Stimulated activated CD8-positive, alpha-beta memory T cell treated with anti-CD3 and anti-CD28 coated beads, Interleukin-15, amount 100 ng/mL, for 1 hour (primary cell): ENCODE measurements at places on chromosomes 13 and 19.

DNA sequence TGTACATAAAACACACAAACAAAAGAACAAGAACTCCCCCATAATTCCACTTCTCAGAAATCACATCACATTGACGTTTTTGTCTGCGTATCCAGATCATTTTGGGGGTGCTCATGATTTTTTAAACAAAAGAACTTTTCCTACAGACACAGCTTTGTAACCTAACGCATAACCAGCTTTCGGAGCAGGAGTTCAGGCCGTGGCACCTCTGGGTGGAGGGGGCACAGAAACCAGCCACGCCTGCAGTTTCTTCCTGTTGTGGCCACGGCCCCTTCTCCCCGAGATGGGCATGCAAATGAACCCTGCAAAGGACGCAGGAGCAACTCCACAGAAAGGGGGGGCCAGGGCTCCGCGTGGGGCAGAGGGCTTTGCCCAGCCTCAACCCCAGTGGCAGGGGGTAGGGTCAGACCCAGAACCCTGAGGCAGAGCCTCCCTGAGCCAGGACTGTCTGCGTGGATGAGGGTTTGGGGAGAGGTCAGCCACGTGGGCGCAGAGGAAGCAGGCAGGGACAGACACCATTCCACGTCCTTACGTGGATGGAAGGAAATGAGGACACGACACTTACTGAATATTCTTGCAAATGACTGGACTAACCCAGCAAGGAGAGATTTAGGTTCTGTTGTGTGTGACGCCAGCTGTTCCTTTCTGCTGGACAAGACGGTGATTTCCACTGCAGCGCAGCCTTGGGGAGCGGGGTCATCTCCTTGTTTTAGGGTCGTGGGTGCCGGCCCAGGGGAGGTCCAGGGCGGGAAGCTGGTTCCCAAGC, 64.4 kb downstream of the RASA3 start:
- DNase-seq: no peak

DNA sequence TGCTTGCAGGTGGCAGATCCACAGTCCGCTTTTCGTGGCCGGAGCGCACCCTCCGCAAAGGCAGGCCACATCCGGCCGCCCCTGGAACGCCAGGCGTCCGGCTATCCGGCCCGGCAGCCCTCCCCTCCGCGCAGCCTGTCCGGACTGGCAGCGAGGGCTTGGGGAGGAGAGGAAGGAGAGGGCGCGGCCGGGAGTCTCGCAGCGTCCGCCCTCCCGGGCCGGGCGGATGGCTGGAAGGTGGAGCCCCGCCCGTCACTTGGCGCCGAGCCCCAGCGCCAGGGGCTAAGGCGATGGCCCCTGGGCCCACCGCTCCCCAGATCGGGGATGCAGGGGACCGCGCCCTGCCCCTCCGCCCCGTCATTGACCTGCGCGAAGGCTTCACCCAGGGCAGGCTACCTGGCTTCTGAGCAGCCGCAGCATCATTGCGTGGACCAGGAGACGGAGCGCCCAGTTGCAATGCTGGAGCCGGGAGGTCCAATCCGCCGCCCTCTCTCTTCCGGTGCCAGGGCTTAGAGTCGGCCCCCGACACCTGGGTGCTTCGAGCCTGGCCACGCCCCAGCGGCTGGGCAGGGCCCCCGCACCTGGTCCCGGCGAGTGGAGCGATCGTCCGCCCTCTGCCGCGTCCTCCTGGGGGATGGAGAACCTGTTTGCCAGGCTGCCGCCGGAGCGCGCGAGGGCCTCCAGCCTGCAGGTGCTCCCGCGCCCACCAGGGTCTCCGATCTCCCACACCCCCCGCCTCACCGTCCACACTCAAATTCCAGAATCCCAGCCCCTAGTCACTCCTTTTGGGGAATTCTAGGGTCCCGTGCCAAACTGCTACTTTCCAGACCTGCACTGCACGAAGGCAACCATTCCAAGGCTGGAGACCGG, at the start of gene FUT1:
FUT1 (minus strand) TSS at position 146 of the 870 bp plus-strand sequence. CDS start 1,360 bp downstream, outside the sequence.
- no peak for DNase-seq

DNA sequence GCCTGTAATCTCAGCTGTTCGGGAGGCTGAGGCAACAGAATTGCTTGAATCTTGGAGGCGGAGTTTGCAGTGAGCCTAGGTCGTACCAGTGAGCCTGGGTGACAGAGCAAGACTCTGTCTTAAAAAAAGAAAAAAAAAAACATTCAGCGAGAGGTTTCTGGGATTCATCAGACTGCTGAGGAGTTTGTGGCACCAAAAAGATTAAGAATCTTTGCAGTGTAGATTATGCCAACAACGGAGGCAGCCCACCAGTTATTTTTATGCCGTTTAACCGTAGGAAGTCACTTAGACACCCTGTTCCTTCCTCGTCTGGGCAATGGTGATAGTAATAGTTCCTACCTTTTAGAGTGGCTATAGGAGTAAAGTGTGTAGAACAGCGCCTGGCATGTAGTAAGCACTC, 2.5 kb downstream of the COX6B1 start:
- no peak for DNase-seq

- peak; percentile 25 for DNase-seq
These were observed 15.7 kb downstream of the RANBP3 start for GRCh38 chr19:5961969-5962945.

DNA sequence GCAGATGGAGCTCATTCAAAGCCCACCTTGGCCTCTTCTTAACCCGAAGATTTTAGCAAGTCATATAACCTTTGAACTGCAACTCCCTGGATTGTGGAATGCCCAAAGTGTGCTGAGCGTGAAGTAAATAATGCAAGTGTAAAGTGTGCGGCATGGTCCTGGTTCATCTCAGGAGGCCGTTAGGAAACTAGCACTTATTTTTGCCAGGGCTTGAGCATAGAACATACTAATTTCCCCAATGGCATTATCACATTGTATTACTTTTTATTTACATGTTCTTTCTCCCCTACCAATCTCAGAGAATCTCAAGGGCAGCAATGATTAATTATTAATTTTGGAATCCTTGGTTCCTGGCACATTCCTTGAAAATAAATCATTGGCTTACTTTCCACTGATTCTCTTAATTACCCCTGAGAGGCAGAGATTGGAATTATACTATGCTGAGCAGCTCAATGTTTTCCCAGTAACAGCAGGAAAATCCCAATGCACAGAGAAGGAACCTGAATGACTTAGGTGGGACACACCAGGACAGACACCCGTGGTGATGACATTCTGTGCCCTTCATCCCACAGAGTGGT, 128.8 kb upstream of the GJB6 start:
- DNase-seq: no peak
